ENCODE measurements at places on chromosomes 12 and 14. TPM values are rescaled to one million over a fixed set of nuclear protein-coding genes. Genes with fewer than 3 reads are reported as not detected.

RPS6KA5 gene
- total RNA-seq, result 4.4 TPM

CMKLR1 gene
- 55.4 TPM for total RNA-seq

FAM181A gene
- total RNA-seq, result not detected

GLIPR1 gene
- total RNA-seq, result 152 TPM

RILPL1 gene
- 33.3 TPM for total RNA-seq

EML1 gene
- total RNA-seq, result 45.9 TPM

HOXC11 gene
- total RNA-seq, result 4.1 TPM

DNA sequence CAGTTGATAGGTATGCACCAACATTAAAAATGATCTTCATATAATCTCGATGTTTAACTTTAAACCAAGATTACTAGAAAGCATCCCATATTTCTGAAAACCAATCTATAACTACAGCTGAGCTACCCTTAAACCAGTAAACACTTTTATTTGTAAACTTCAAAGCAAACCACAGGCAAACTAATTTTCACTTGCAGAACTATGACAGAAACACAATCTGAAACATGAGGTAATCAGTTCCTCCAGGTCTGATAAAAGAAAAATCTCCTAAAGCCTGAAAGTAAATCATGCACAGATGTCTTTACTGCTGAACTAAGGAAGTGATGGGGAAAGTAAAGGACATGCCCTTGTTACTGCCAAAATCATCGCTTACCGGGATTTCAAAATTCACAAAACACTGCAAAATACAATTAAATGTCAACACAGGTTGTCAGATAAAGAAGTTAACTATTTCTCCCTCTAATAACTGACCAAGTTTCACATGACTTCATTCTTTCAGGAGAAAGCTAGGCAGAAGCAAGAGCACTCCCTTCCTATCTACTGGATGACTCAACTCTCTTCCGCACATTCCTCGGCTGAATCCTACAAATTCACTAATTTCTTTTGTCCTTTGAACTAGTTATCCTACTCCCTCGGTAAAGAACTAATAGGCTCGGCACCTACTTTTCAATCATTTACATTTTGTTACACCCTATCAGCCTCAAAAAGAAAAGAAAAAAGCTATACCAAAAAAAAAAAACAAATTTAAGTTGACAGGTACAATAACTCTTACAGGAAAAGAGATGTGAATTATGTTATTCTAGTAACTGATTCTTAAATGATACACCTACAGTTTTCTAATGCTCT is 1.4 kb downstream of the EEA1 start:
- no peaks in the 10 kb centered on the region for H3K27me3 ChIP-seq
- DNase-seq, result no peak
- H3K36me3 ChIP-seq, result no peaks in the 10 kb centered on the region
- H3K27ac ChIP-seq, result peak overlapping the region; percentile 95

GRCh38 chr12:29960122-29960521 is 176.4 kb upstream of the TMTC1 start:
- peaks cover 7% of the 10 kb centered on the region for H3K4me1 ChIP-seq
- H3K4me3 ChIP-seq, result no peak overlapping the region
- no peaks in the 10 kb centered on the region for H3K27me3 ChIP-seq
- no peak overlapping the region for H3K27ac ChIP-seq
- no peaks in the 10 kb centered on the region for H3K36me3 ChIP-seq
- peak; percentile 29 for DNase-seq

- H3K4me1 ChIP-seq, result no peaks in the 10 kb centered on the region
- H3K4me3 ChIP-seq, result no peak overlapping the region
- H3K36me3 ChIP-seq, result no peaks in the 10 kb centered on the region
- no peak overlapping the region for H3K27ac ChIP-seq
- H3K27me3 ChIP-seq, result no peaks in the 10 kb centered on the region
These were observed 50.4 kb downstream of the SLC24A4 start for GRCh38 chr14:92373336-92373735.

DNA sequence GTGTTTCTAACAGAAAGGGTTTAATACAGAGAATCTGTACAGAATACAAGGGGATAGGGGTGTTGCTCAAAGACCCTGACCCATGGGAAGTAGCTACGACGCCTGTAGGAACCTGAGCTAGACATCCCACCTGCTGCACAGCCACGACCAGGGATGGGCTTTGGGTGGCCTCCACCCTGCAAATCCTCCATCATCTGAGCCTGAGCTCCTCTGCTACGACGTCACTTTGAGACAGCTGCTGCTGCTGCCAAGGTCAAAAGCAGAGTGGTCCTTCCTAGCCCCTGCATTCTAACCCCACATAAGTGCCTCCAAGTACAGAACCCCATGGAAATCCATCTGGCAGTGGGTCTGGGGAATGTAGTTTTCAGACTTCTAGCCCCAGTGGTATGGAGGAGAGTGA is 43.8 kb downstream of the JAG2 start:
- H3K27me3 ChIP-seq, result no peaks in the 10 kb centered on the region
- H3K27ac ChIP-seq, result no peak overlapping the region
- no peak overlapping the region for H3K4me3 ChIP-seq

GRCh38 chr14:23929822-23930294 is 23.7 kb upstream of the DHRS4 start:
- no peaks in the 10 kb centered on the region for H3K27me3 ChIP-seq
- H3K4me1 ChIP-seq, result no peaks in the 10 kb centered on the region

DNA sequence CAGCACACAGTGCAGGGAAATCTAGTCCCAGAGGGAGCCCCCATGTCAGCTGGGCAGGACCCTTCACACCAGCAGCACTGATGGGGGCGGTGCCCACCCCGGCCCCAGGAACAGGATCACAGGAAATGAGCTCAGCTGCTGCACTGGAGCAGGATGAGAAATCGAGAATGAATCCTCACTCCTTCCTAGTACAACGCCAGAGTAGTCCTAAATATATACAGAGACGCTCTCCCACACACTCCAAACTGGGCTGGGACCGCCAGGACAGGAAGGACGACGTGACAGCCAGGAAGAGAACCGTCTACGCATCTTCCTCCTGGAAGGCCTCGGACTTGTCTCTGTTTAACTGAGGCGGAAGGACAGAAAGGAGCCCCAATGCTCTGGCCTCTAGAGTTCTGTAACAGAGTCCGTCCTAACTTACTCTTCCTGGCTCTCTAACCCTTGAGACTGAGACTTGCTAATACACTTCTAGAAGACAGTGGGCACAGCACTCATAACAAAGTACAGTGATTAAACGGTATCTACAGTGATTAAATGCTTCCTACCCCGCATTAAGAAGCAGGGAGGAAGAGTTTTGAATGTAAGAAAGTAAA is 33.4 kb downstream of the CDC42BPB start:
- no peak overlapping the region for H3K4me3 ChIP-seq
- peak overlapping the region; percentile 71 for H3K27ac ChIP-seq
- no peaks in the 10 kb centered on the region for H3K27me3 ChIP-seq
- no peaks in the 10 kb centered on the region for H3K36me3 ChIP-seq
- DNase-seq, result peak; percentile 74
- peaks cover 1% of the 10 kb centered on the region for H3K4me1 ChIP-seq

DNA sequence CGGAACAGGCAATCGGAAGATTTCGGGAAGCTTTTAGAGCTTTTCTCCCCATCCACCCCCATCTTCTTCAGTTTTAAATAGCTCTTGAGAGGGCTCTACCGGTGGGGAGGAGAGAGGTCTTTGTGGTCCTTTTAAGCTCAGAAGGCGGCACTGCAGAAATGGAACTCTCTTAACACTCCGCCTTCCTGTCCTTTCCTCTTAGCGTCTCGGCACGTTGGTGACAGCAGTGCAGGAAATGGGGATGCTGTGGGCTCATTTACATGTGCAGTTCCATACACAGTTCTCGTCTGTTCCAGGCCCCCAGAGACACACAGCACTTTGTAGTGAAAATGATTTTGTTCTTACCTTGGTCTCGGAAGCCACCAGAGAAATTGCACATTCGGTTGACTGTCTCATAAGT is 50.4 kb upstream of the RIN3 start:
- no peak overlapping the region for H3K4me3 ChIP-seq
- H3K4me1 ChIP-seq, result no peaks in the 10 kb centered on the region
- DNase-seq, result peak; percentile 28
- no peaks in the 10 kb centered on the region for H3K27me3 ChIP-seq
- no peaks in the 10 kb centered on the region for H3K36me3 ChIP-seq

- DNase-seq, result peak; percentile 88
- peak overlapping the region; percentile 99 for H3K4me3 ChIP-seq
- H3K27ac ChIP-seq, result peak overlapping the region; percentile 95
- peaks cover 3% of the 10 kb centered on the region for H3K4me1 ChIP-seq
- no peaks in the 10 kb centered on the region for H3K36me3 ChIP-seq
- H3K27me3 ChIP-seq, result no peaks in the 10 kb centered on the region
These were observed 594 bp downstream of the KRAS start for GRCh38 chr12:25249931-25250738.

- H3K36me3 ChIP-seq, result no peaks in the 10 kb centered on the region
- H3K4me3 ChIP-seq, result no peak overlapping the region
- no peak for DNase-seq
- H3K4me1 ChIP-seq, result no peaks in the 10 kb centered on the region
These were observed 1585.9 kb downstream of the AACS start for GRCh38 chr12:126651133-126651532.

GRCh38 chr12:54428050-54429013 is 9.3 kb upstream of the ITGA5 start:
- no peak overlapping the region for H3K4me3 ChIP-seq
- peak; percentile 78 for DNase-seq
- no peaks in the 10 kb centered on the region for H3K27me3 ChIP-seq
- no peaks in the 10 kb centered on the region for H3K36me3 ChIP-seq
- peak overlapping the region; percentile 85 for H3K27ac ChIP-seq
- peaks cover 2% of the 10 kb centered on the region for H3K4me1 ChIP-seq

GRCh38 chr12:95116773-95117172 is 43.4 kb upstream of the NR2C1 start:
- no peak for DNase-seq
- H3K4me3 ChIP-seq, result no peak overlapping the region
- H3K27ac ChIP-seq, result peak overlapping the region; percentile 33
- no peaks in the 10 kb centered on the region for H3K27me3 ChIP-seq

GRCh38 chr14:37081218-37081617 is 91.2 kb downstream of the SLC25A21 start:
- H3K27ac ChIP-seq, result no peak overlapping the region
- no peaks in the 10 kb centered on the region for H3K27me3 ChIP-seq
- no peaks in the 10 kb centered on the region for H3K36me3 ChIP-seq
- no peak for DNase-seq
- H3K4me1 ChIP-seq, result no peaks in the 10 kb centered on the region
- H3K4me3 ChIP-seq, result no peak overlapping the region

- peak overlapping the region; percentile 68 for H3K27ac ChIP-seq
- no peak for DNase-seq
- no peaks in the 10 kb centered on the region for H3K27me3 ChIP-seq
These were observed 73.6 kb downstream of the TMTC1 start for GRCh38 chr12:29710104-29710503.

GRCh38 chr12:94585626-94586025 is 64.7 kb downstream of the TMCC3 start:
- H3K27ac ChIP-seq, result no peak overlapping the region
- no peaks in the 10 kb centered on the region for H3K4me1 ChIP-seq
- no peak overlapping the region for H3K4me3 ChIP-seq
- H3K36me3 ChIP-seq, result no peaks in the 10 kb centered on the region

DNA sequence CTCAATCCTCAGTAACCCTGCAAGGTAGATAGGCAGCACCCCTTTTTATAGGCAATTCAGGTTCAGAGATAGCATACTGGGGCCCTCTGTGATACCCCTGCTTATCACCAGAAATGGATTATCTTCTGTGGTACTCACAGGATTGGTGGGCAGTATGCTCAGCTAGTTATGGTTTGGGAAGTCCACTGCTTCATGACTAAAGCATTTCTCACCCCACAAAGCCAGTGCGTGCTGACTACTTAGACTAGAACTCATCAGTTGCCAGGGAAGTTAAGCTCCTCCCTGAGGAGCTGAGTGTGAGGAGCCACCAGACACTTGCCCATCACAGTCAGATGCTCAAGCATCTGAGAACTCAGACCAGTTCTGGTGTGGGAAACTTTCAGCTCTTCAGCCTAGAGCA is 76.3 kb downstream of the SCAF11 start:
- H3K27me3 ChIP-seq, result no peaks in the 10 kb centered on the region
- DNase-seq, result no peak
- no peak overlapping the region for H3K4me3 ChIP-seq
- H3K27ac ChIP-seq, result no peak overlapping the region

DNA sequence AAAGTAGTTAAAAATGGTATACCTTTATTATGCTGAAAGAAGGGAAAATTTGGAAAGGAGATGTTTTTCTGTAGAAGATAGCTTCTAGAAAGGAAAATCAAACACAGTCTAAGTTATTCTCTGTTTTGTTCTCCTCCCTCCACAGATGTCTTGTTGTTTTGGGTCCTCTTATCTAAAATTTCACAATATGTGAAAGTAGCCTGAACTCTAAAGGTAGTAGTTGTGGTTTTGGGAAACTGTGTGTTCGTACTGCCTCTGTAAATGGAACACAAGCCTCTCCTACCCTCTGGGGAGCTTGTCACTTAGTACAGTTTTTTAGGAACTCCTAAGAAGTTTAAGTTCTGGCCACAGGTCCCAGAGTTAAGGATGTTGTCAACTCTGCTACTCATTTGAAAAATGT is 112.6 kb downstream of the CRADD start:
- H3K27ac ChIP-seq, result no peak overlapping the region
- H3K27me3 ChIP-seq, result no peaks in the 10 kb centered on the region
- DNase-seq, result no peak
- peaks cover 1% of the 10 kb centered on the region for H3K4me1 ChIP-seq

- H3K4me3 ChIP-seq, result peak overlapping the region; percentile 73
- no peak overlapping the region for H3K27ac ChIP-seq
- DNase-seq, result no peak
- no peaks in the 10 kb centered on the region for H3K4me1 ChIP-seq
- no peaks in the 10 kb centered on the region for H3K27me3 ChIP-seq
- no peaks in the 10 kb centered on the region for H3K36me3 ChIP-seq
These were observed 1.8 kb downstream of the FBXL14 start for GRCh38 chr12:1592444-1593173.

- no peak overlapping the region for H3K4me3 ChIP-seq
- no peak for DNase-seq
- no peaks in the 10 kb centered on the region for H3K27me3 ChIP-seq
- H3K27ac ChIP-seq, result no peak overlapping the region
- H3K4me1 ChIP-seq, result peaks cover 5% of the 10 kb centered on the region
These were observed 110.3 kb downstream of the SLC38A1 start for GRCh38 chr12:46158501-46158900.

DNA sequence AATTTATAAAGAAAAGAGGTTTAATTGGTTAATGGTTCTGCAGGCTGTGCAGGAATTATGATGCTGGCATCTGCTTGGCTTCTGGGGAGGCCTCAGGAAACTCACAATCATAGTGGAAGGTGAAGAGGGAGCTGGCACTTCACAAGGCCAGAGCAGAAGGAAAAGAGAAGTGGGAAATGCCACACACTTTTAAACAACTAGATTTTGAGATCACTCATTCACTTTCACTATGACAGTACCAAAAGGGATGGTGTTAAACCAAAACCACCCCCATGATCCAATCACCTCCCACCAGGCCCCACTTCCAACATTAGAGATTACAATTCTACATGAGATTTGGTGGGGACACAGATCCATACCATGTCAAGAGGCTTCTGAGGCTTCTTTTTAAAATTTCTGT is 62.6 kb downstream of the SLC38A4 start:
- no peaks in the 10 kb centered on the region for H3K27me3 ChIP-seq
- H3K4me1 ChIP-seq, result no peaks in the 10 kb centered on the region
- no peak for DNase-seq
- no peaks in the 10 kb centered on the region for H3K36me3 ChIP-seq
- H3K4me3 ChIP-seq, result no peak overlapping the region
- no peak overlapping the region for H3K27ac ChIP-seq

GRCh38 chr14:62077676-62078261 is 315.5 kb downstream of the SNAPC1 start:
- DNase-seq, result no peak
- H3K27ac ChIP-seq, result no peak overlapping the region
- no peaks in the 10 kb centered on the region for H3K36me3 ChIP-seq
- H3K27me3 ChIP-seq, result peaks cover 2% of the 10 kb centered on the region
- H3K4me1 ChIP-seq, result no peaks in the 10 kb centered on the region
- H3K4me3 ChIP-seq, result no peak overlapping the region

GRCh38 chr12:56150563-56150962 is 1.8 kb upstream of the MYL6B start:
- H3K4me1 ChIP-seq, result no peaks in the 10 kb centered on the region
- DNase-seq, result no peak
- H3K27ac ChIP-seq, result no peak overlapping the region

Data from aorta (tissue), 5 donors.